ENCODE measurements at places on chromosomes 6 and 20.

GRCh38 chr20:57658833-57659516 is 38.7 kb upstream of the ZBP1 start:
- DNase-seq, result no peak

DNA sequence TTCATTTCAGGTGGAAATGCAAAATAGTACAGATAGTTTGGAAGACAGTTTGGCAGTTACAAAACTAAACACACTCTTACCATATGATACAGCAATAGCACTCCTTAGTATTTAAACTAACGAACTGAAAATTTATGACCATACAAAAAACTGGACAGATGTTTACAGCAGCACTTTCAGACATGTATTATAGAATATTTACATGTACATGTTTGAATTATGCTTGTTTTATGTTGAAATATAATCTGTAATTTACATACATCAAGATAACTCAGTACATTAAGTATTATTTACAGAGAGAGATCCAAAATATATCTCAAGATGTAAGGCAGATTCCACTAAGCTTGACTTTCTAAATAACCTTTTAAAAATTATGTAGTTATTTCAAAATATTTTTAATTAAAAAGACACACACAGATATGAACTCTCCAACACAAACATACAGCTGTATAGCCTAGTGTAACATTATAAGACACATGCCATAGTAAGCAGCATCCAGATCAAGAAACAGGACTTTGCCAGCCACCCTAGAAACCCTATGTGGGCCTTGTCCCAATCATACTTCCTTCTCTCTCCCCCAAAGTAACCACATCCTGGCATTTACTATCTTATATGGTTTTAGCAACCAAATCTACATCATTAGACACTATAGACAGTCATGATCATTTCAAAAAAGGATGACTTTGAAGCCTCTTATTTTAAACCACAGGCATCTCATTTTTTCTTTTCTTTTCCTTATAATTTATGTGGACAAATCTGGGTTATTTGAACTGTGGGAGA is 82.2 kb downstream of the MAN1A1 start:
- DNase-seq, result no peak

DNA sequence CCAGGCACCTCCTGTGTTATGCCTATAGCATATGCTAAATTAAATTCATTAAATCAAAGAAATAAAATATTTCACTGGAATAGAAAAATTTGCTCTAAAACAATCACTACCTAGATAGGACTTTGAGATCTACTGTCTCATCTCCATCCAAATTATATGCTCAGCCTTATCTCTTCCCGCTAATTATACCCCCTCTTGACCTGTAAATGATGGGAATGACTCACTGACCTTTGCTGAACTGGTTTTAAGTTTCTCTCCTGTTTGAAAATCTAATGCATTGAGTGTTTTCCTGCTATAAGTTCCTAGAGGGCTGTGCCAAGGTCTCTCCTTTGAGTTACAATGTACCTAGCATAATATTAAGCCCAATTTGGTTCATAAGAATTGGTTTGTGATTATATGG is 110.1 kb downstream of the BMP2 start:
- DNase-seq, result no peak

DNA sequence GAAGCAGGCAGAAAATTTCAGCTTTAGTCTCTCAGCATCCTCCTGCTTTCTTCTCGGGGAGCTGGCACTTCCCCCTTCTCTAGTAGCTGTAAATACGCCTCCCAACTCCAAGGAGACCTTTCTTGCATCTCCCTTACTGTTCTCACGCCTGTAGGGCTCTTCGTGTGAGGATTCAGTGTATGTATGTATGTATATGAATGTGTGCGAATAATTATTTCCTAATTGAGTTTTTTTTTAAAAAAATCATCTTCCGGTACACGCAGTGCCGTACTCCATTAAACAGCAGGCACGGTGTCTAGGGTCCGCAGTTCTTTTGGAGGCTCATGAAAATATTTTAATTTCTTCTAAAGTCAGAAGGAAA is 85.4 kb downstream of the HFE start:
- DNase-seq, result no peak

- no peak for DNase-seq
Measured at GRCh38 chr20:58012731-58013510, 215.5 kb downstream of the ANKRD60 start.

DNA sequence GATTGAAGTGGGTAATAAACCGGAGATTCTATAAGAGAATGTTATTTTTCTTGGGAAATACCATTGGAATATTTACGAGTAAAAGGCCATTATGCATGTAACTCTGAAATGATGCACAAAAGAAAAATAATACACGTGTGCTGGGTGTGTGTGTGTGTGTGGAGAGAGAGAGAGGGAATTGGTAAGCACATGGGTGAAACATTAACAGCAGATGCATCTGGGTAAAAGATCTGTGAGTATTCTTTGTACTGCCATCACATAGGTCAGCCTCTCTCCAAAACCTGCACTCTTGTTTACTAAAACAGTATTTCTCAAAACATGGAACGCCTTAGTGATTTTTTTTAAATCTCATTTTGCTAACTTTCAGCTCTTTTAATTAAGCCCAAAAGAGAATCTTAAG is 28.9 kb downstream of the EYA2 start:
- no peak for DNase-seq

GRCh38 chr6:62150048-62150663 is 135.9 kb downstream of the KHDRBS2 start:
- DNase-seq, result no peak

GRCh38 chr20:826695-827323 is 6.7 kb upstream of the FAM110A start:
- no peak for DNase-seq

GRCh38 chr6:113496166-113496565 is 361.0 kb upstream of the MARCKS start:
- no peak for DNase-seq

GRCh38 chr6:55438203-55438602 is 110.9 kb downstream of the GFRAL start:
- DNase-seq, result no peak

GRCh38 chr6:113597231-113597583 is 259.9 kb upstream of the MARCKS start:
- DNase-seq, result no peak

GRCh38 chr6:167487749-167488664 is 163.1 kb downstream of the TTLL2 start:
- DNase-seq, result no peak

- DNase-seq, result no peak
Measured at GRCh38 chr6:36599791-36600209, 5.6 kb downstream of the SRSF3 start.

- no peak for DNase-seq
Measured at GRCh38 chr6:170137176-170137891, 153.5 kb downstream of the DLL1 start.

DNA sequence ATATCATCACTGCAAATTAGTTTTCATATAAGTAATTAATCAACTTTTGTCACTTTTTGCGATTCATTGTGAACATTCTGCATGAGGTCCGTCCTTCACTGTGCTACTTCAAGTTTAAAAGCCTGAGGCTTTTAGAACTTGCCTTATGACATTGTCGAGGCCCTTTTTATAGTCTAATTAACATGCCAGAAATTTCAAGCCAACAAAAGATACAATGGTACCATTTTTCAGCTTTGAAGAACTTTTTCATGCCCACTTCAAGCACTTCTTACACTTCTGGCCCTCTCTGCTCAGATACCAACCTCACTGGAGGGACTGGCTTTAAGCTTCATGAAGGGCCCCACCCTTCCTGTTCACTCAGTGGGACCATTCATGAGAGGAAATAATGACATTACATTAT is 323.1 kb downstream of the TPBG start:
- no peak for DNase-seq

DNA sequence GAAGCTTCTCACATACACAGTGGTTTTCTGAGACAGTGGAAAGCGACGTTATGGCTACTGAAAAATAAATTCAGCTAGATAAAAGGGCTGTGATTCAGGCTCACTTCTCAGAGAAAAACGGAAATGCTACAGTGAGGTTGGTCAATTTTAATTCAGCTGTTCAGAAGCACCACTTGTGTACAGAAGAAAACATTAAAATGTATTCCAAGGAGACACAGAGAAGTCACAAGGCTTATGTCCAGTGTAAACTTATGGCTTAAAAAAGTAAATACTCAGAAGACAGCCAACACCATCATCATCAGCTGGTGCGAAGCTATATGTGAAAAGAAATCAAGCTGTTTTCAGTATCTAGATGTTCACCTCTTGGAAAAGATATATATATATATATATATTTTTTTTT is 68.6 kb downstream of the ABHD12 start:
- DNase-seq, result no peak

DNA sequence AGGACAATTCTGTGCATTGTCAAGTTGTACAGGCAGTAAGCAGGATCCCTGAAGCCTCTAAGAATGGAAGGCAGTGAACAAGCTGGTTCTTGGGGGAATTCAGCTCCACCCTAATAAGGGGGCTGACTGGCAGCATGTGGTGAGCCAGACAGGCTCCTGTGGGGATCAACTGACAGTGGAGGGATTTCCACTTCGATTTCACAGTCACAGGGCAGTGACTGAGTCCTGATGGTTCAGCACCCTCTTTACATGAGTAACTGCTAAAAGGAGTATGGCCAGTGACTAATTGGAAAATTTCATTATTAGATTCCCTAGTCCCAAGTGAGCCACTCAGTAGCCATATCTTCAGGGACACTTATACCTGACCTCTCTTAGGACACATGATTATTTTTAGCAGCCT is 78.4 kb downstream of the NDUFAF5 start:
- DNase-seq, result no peak

DNA sequence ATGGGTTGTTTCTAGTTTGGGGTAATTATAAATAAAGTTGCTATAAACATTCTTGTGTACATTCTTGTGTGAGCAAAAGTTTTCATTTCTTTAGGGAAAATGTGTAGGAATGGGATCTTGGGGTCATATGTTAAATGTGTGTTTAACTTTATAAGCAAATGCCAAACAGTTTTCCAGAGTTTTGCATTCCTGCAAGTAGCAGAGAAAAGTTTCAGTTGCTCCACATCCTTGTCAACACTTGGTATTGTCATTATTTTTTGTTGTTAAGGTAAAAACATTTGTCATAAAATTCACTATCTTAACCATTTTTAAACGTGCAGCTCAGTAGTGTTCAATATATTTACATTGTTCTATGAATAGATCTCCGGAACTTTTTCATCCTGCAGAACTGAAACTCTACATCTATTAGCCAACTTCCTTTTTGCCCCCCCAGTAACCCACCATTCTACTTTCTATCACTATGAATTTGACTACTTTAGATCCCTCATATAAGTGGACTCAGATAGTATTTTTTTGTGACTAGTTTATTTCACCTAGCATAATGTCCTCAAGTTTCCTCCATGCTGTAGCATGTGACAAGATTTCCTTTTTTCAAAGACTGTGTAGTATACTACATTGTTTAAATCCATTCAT is 48.4 kb downstream of the PHACTR2 start:
- DNase-seq, result no peak

DNA sequence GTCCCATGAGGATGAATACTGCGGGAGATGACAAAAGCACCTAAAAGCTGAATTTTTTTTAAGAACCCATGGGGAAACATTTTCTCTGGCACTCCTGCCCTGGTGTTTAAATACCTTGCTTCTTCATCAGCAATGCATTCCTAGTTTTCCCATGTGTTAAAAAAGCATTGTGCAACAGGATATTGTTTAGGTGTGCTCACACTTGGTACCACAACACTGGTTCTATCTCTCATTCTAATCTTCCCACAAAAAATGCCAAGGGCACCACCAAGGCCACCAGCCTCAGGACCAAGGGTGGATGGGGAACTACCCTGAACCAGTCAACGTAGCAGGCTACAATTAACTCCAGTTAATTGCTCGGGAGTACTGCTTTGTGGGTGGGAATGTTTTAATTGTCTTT is 50.9 kb downstream of the ALDH5A1 start:
- DNase-seq, result no peak

GRCh38 chr6:31386977-31387376 is 16.4 kb upstream of the MICA start:
- no peak for DNase-seq

GRCh38 chr20:21280522-21281016 is 22.6 kb upstream of the XRN2 start:
- DNase-seq, result no peak

GRCh38 chr20:1491860-1492642 is 831 bp upstream of the SIRPB2 start:
- DNase-seq, result no peak

DNA sequence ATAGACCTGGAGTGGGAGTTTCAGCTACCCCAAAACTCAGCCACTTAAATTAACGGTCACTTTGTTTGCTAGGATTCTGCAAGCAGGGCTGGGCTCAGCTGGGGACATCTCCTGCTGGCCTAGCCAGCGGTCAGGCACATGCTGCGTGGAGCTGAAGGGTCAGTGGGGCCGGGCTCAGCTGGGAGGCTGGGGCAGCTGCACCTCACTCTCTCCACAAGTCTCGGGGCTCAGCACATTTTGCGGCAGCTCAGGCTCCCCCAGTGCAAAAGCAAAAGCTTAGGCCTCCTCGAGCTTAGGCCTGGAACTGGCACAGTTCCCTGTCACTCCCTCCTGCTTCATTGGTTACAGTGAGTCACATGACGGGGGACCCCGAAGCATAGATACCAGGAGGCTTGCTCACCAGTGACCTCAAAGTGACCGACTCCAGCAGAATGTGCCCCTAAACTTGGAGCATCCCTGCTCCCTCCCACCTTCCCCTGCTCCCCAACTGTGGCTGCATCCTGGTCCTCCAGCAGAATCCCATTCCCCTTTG is 80.6 kb upstream of the CST7 start:
- DNase-seq, result no peak

DNA sequence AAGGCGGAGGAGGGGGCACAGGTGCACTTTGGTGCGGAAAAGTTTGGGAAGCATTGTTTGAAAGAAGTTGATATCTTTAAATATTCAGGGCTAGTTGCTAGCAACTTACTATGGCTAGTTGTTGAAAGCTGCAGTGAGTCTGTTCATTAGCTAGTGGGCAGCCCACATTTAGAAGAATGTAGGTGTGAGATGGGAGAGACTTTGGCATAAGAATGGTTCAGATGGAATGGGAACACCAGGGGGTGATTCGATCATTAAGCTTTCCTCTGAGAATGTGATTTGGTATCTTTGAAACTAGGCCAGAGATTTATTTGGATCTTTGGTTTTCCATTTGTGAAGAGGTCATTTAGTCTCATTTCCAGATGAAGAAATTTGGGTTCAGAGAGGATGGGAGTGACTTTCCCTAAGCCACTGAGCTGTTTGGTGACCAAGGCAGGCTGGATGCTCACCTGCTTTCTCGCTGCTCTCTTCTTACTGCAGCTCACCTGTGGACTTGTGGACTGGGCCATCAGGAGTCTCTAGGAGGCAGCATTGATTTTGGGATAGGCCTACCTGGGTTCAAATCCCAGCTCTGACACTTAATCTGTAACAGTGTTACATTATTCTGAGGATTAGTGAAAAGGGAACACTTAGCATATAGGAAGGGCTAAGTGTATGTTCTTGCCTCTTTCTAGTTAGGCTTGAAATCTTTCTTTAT is 62.9 kb downstream of the CARMIL1 start:
- no peak for DNase-seq

- no peak for DNase-seq
Measured at GRCh38 chr6:35516712-35517111, 4.0 kb upstream of the TULP1 start.

- no peak for DNase-seq
Measured at GRCh38 chr20:47818466-47818865, 33.2 kb upstream of the SULF2 start.
